ENCODE measurements at places on chromosomes 1 and 21.

GRCh38 chr1:145690587-145691558 is 16.3 kb downstream of the PDZK1 start:
- H3K27ac ChIP-seq, result peak overlapping the region; percentile 7
- H3K4me3 ChIP-seq, result no peak overlapping the region
- H3K27me3 ChIP-seq, result no peaks in the 10 kb centered on the region
- DNase-seq, result peak; percentile 57
- peaks cover 27% of the 10 kb centered on the region for H3K4me1 ChIP-seq
- no peaks in the 10 kb centered on the region for H3K36me3 ChIP-seq

DNA sequence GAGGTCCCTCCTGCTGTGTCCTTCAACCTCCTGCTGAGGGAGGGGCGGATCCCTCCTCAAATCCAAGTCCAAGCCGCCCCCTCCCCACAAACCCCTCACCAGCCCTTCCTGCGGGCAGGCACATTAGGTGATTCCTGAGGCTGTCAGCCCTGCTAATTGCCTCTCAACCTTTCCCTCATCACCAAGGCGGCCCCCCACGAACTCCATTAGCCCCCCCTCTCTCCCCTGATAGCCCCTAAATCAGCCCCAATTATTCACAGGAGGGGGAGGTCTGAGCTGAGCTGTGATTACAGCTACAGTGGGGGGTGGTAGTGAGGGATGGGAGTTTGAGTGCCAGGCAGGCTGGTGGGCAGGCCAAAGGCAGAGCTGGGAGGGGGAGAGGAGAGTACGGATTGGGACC is 5.8 kb upstream of the PEAR1 start:
- H3K36me3 ChIP-seq, result no peaks in the 10 kb centered on the region
- peaks cover 10% of the 10 kb centered on the region for H3K4me1 ChIP-seq
- DNase-seq, result no peak
- H3K4me3 ChIP-seq, result no peak overlapping the region

DNA sequence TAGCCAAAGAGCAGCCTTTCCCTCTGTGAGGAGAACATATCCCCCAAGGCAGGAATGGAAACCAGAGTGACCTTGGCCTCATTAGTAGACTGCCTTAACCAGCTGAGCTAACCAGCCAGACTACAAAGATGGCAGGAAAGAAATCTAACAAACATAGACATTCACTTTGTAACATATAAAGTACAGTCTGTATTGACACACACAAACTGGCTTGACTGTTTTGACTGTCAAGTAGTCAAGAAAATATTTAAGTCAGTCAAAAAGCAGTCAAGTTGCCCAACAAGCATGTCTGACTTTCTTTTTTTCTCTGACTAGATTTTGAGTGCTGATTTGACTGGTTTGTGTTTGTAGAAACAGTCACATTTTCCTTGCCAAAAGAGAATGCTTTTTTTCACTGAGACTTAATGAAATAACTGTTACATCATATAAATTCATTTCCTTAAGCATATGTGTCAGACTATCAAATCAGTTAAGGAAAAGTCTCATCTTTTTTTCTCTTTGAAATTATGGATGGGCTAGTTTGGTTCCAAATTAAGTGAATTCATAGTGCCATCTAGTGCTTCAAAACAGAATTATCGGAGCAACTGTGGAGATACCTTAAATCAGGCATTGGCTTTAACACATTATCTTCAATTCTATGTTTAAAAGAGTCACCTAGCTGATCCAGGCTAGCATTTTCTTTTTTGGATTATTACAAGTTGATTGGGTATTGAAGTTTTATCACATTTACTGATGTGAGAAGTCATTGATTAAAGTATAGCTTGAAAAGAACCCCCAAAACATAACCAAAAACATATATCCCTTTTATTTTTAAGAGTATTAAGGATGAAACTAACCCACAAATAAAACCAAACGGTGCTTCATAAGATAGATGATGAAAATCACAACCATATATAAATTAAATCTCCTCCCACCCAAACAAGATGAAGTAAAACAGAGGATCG is 75.0 kb downstream of the ATP6V1G3 start:
- H3K4me3 ChIP-seq, result no peak overlapping the region
- H3K36me3 ChIP-seq, result no peaks in the 10 kb centered on the region
- H3K27me3 ChIP-seq, result no peaks in the 10 kb centered on the region
- H3K4me1 ChIP-seq, result no peaks in the 10 kb centered on the region
- peak; percentile 36 for DNase-seq
- no peak overlapping the region for H3K27ac ChIP-seq

GRCh38 chr1:234199476-234200127 is 173.7 kb upstream of the COA6 start:
- H3K4me3 ChIP-seq, result no peak overlapping the region
- H3K4me1 ChIP-seq, result no peaks in the 10 kb centered on the region
- H3K36me3 ChIP-seq, result no peaks in the 10 kb centered on the region
- no peak overlapping the region for H3K27ac ChIP-seq

- H3K4me1 ChIP-seq, result no peaks in the 10 kb centered on the region
- no peak for DNase-seq
- no peak overlapping the region for H3K27ac ChIP-seq
- no peaks in the 10 kb centered on the region for H3K36me3 ChIP-seq
- H3K4me3 ChIP-seq, result no peak overlapping the region
- H3K27me3 ChIP-seq, result no peaks in the 10 kb centered on the region
These were observed 38.5 kb upstream of the FAM131C start for GRCh38 chr1:16111771-16112595.

GRCh38 chr1:175270361-175270760 is 77.8 kb upstream of the KIAA0040 start:
- H3K36me3 ChIP-seq, result no peaks in the 10 kb centered on the region
- no peak for DNase-seq
- H3K27me3 ChIP-seq, result no peaks in the 10 kb centered on the region
- no peak overlapping the region for H3K27ac ChIP-seq
